ENCODE measurements at places on chromosomes 7 and 10.

DNA sequence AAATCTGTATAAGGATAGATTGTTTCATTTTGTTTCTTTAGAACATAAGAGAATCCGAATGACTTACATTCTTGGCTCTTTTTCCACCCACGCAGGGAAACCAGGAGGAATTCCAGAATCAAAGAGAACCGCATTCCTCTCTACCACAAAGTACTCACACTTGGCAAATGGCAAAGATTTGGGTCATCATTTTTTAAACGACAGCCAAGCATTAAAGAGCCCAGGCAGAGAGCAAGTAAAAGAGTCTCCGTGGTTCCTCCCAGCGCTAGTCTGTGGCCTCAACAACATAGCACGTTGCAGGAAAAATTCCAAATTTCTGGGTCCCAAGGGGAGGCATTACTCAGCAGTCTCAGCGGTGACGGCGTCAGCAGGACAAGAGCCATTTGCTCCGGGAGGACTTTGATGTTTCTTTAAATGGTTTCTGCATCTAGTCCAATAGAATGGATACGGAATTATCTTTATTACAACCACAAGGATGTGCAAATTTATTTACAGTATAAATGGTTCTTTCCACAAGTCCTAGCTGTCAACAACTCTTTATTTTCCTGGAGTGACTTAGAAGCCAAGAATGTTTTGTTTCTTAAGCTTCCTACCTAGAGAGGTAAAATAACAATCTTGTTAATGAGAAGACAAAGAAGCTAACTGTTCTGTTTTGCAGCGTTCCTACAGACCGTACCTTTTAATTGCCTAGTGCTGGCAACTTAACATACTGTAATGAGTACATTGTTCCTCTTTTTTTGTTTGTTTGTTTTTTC is 232.5 kb downstream of the SKIDA1 start:
- no peak for DNase-seq

DNA sequence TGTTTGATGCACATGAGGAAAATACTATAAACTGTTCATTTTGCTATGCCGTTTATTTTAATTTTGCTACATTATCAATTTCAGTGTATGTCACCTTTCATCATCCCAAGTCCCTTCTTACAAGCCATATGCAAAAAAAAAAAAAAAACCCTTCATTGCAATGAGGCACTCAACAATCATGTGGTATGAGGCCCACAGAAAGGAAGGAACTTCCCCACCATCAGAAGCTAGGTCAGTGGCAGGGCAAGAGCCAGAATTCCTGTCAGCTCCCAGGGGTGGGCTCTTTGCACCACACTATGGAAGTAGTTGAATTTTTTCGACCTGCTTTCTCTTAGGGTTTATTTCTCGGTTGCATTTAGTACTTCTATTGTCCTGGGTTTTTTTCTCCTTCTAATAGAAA is 75.4 kb downstream of the NOC3L start:
- DNase-seq: no peak

- no peak for DNase-seq
Measured at GRCh38 chr10:121064491-121064890, 213.3 kb downstream of the WDR11 start.

- no peak for DNase-seq
Measured at GRCh38 chr7:43205171-43205795, 92.8 kb downstream of the HECW1 start.

DNA sequence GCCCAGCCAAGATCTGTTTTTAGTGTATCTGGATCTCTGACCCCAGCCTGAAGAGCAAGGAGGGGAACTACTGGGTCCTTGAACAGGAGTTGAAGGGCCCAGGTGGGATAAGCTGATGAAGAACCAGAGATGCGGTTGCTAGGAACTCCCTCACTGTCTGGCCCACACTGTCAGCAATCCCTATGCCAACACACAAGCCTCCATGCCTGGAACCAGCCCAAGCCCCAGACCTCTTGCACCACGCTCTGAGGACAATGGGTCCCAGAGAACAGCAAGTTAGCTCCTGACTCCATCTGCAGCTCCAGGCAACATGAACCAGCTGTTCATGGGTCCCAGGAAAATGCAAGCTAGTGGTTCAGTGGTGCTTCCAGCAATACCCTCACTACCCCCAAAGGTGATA is 2.4 kb downstream of the NAT16 start:
- DNase-seq: no peak

GRCh38 chr7:127066974-127067373 is 185.8 kb downstream of the GRM8 start:
- no peak for DNase-seq

DNA sequence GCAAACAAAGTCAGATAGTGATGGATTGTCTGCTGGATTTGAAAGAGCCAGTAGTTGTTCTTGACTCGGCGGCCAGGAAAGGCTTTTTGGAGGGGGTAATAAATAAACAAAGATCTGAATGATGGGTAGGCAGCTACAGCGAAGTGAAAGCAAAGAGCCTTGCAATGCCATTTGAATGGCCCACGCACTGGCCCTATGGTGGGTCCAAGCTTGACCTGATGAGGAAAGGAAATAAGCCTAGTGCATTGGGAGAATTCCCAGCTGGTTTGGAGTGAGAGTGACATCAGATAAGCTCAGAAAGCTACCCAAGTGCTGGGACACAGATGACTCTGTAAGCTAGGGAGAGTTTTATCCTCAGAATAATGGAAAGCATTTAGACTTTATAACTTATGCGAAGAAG is 365.2 kb downstream of the PLXDC2 start:
- DNase-seq: no peak

- no peak for DNase-seq
Measured at GRCh38 chr10:129845111-129845753, 118.8 kb downstream of the EBF3 start.

- no peak for DNase-seq
Measured at GRCh38 chr10:131187926-131188325, 123.6 kb downstream of the TCERG1L start.

GRCh38 chr7:125695626-125696025 is 766.0 kb upstream of the POT1 start:
- DNase-seq: no peak

DNA sequence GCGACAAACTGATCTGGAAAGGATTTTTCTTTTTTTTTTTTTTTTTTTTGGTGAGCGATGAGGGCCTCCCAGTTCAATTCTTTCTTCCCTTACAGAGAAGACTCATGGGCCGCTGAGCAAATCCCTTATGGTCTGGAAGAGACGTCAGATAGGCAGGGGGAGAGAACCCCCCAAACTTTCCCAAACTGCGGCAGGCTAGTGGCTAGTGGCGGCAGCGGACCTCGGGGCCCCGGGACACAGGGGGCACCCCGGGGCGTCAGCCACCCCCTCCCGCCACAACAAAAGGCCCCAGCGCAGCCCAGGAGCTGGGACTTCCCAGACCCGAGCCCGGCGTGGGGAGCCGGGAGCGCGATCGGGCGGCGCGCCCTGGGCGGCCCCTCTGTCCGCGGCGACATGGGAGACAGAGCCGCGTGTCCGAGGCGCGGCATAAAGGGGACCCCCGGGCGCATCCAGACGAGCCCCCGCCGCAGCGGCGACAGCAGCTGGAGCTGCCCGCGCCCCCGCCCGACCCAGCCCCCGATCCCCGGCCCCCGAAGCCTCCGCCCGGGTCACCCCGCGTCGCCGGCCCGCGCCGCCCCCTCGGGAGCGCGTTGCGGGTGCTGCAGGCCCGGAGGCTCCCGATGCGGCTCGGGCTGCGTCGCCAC is 755 bp downstream of the FAM171A1 start:
- DNase-seq: no peak

- no peak for DNase-seq
Measured at GRCh38 chr7:31077484-31078362, 25.6 kb downstream of the ADCYAP1R1 start.

DNA sequence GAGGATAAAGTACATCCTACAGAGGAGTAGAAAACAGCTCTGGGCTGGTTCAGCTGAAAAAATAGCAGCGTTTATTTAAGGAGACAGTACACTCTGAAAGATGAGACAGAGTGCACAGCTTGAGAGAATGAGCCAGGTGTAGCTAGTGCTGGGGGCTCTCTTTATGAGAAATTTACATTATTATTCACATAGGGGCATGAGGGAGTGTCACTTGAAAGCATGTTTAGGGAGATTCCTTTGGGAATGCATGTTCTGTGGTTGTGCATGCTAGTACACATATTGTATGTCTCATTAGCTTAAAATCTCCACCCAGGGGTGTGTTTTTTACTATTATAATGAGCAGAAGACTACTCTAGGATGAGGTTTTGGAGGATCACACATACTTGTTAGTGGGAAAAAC is 1224.4 kb downstream of the REEP3 start:
- no peak for DNase-seq

- DNase-seq: no peak
Measured at GRCh38 chr7:95261895-95262415, 62.4 kb downstream of the PON1 start.

- DNase-seq: no peak
Measured at GRCh38 chr7:119936836-119937235, 336.1 kb upstream of the KCND2 start.

All from stimulated activated CD8-positive, alpha-beta memory T cell treated with anti-CD3 and anti-CD28 coated beads, Interleukin-2, amount 100 ng/mL, for 48 hours (primary cell).